Dermis microvascular lymphatic vessel endothelial cell (primary cell): ENCODE measurements at places on chromosomes 5 and 9.

DNA sequence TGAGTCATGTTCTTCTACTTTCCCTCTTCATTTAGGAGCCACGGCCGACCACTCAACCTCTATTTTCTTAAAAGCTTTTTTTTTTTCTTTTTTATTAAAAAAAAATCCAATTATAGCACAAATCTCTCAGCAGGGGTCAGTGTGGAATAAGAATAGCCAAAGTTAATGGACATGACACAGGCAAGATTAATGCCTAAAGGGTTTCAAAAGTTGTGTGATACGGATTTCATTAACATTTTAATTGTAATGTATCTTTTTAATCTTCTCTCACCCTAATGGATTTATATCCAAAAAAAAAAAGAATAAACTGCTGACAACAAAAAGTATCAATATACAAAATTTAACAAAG, 5.4 kb downstream of the NACC2 start:
- peak; percentile 46 for DNase-seq

DNA sequence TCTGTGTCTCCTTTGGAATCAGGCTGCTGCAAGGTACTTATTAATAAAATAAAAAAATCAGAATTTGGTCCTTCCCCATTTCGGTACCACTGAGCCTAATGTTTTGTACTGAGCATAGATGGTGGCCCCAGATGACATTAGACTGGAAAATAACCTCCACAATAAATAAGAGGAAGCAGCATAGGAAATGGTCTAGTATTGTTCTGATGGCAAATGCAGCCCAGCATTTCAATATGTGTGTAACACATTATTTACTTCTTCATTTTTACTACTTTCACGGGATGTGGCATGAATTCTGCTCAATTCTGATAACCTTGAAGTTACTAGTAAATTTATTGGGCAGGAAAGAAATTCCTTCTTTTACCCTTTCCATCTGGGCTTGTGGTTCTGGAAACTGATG, 295.6 kb downstream of the ADGRV1 start:
- no peak for DNase-seq

DNA sequence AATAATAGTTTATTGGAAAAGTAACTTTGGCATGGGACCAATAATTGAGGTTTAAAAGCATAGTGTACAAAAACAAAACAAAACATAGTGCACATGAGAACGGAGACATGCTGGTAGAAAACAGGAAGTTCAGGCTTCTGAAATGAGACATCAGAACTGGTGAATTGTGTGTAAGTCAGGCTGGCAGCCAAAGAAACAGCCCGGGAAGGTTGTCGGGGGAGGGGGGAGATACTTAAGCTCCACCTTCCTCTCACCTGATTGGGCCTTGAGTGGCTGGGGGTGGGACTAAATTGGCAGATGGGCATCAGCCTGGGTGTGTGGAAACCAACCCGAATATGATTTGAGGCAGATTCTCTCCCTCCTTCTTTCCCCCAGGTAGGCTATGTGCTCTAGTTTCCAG, 256.3 kb downstream of the SMARCA2 start:
- DNase-seq, result peak; percentile 15

GRCh38 chr9:88781628-88782391, 209.5 kb upstream of the S1PR3 start:
- DNase-seq, result no peak

DNA sequence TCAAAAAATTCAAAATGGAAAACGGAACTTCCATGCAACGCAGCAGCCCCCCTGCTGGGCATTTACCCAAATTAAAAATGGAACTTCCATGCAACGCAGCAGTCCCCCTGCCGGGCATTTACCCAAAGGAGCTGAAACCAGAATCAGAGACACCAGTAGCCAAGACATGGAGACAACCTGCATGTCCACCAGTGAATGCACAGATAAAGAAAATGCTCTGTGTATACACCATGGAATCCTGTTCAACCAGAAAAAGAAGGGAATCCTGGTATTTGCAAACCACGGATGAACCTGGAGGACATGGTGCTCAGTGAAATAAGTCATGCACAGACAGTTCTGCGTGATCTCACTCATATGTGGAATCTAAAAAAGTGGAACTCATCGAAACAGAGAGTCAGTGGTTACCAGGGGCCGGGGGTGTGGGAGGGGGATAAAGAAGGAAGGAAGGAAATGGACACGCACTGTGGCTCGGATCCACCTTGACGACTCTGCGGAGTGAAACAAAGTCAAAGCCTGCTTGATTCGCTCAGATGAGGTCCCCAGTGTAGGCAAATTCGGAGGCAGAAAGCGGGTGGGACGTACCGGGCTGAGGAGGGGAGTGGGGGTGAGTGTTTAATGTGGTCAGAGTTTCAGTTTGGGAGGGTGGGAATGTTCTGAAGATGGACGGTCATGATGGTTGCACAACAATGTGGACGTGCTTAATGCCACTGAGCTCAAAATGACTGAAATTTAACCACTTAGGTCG, 40.2 kb upstream of the EXOC3 start:
- no peak for DNase-seq

- no peak for DNase-seq
Observed at GRCh38 chr5:56717253-56717987, 97.9 kb upstream of the MAP3K1 start.

- no peak for DNase-seq
Observed at GRCh38 chr9:134101623-134102149, 33.9 kb upstream of the BRD3 start.

- DNase-seq, result no peak
Observed at GRCh38 chr5:178496214-178496613, 94.0 kb downstream of the COL23A1 start.

GRCh38 chr9:20292002-20292401, 330.3 kb downstream of the MLLT3 start:
- DNase-seq, result peak; percentile 17

- DNase-seq, result peak; percentile 46
Observed at GRCh38 chr5:95835682-95836385, 13.3 kb upstream of the GLRX start.

DNA sequence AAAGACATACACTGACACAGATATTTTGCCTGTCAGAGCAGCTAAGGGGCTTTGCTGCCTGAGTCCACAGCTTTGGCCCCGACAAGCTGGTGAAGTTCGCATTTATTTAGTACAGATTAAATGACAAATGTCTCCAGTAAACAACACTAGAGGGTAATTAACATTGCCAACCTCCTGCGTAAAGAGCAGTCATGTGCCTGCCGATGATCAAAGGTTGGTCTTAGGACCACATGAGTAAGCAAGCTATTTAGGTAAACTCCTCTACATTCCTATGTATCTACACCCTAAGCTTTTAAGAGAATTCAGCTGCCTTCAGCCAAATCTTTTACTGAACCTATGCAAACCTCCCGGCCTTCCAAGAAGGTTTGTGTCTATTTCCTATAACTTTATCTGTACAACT, 73.0 kb upstream of the PJA2 start:
- DNase-seq, result no peak

DNA sequence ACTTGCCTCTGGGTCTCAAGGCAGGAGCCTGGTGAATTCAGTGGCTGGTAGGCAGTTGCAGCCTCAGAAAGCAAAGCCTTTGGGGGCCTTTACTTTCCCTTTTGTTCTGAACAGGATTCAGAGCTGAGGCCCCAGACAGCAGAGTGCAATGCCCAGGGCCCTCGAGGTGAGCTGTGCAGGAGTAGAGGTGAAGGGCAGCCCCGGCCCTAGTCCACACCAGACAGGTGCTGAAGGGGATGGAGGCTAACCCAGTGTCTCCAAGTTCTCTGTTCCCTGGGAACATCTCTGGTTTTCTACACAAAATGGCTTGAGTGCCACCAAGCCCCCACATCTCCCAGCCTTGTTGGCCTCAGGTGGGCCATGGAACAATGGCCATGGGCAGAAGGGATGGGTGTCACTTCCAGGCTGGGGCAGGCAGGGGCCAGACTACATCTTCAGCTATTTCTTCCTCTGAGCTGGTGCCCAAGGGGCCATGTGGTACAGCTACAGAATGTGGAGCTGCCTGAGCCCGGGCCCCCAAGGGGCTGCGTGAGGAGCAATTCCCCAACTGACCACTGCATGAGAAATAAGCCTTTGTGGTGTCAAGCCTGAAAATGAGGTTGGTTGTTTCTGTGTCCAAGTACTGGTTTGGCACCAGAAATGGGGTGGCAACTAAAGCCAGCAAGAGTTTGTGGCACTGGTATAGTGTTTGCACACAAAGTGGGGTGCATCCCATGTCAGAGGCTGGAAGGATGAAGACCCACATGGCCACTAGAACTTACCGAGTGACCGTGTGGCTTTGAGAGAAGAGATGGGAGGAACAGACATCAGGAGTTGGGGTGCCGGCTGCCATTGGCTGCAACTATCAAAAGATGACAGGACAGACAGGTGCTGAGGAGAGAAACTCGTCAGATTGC, 57.8 kb downstream of the BARX1 start:
- no peak for DNase-seq

- DNase-seq, result no peak
Observed at GRCh38 chr9:133475292-133476012, 3.4 kb downstream of the SLC2A6 start.

DNA sequence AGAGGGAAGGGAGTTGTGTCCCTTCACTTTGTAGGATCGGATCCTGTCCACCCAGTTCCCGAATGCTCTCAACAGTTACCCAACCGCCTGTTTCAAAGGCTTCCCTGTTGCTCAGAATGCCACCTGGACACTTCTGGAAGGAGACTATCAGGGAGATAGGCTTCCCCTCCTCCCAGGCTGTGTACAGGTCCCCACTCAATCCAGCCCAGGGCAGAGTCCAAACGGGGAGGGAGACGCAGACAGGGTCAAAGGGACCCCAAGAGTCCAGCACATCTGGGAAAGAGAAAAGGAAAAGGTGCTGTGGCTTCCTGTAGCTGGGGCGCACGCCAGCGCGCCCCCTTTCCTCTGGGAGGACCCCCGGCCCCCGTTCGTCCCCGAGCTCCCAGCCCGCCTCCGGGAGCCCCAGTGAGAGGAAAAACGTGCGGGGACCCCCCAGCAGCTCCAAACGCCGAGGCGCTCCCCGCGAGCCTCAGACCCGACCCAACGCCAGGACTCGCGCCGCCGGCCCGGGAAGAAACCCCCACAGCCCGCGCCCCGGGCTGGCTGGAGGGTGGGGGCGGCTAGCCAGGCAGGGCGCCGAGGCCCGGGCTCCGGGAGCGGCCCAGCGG, 640 bp downstream of the SURF4 start:
- no peak for DNase-seq

DNA sequence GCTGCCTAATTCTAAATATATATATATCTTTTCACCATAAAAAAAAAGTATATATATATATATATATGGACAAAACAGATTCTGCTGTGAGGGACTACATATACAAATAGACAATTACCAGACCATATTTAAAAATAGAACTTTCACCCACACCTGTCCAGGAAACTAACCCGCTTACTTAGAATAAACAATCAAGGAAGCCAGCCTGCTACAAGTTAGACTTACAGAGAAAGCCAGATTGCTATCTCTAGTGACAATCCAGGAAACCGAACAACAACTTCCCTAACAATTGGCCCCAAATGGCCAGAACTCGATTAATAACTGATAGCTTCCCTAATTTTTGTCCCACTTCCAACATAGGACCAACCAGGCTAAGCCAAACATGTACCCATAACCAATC, 5.9 kb downstream of the GLDC start:
- DNase-seq, result no peak
